Mucosa of descending colon (tissue), 3 donors: ENCODE measurements at places on chromosomes 7 and 10. TPM values are rescaled to one million over a fixed set of nuclear protein-coding genes. Genes with fewer than 3 reads are reported as not detected.

Gene SMKR1
- total RNA-seq: not detected

Gene TMEM236
- total RNA-seq: 37.8 TPM

Gene CFAP70
- total RNA-seq: 0.94 TPM

Gene EFCAB10
- total RNA-seq: not detected

Gene PDE6C
- total RNA-seq: not detected

Gene CCL26
- not detected for total RNA-seq

Gene ACSM6
- total RNA-seq: not detected

Gene DNAJC12
- 8.8 TPM for total RNA-seq

Gene HOXA7
- total RNA-seq: 27.9 TPM

Gene NEUROD6
- not detected for total RNA-seq

Gene NOS3
- 2.5 TPM for total RNA-seq

Gene STAG3
- total RNA-seq: 6.4 TPM

Gene CEP55
- total RNA-seq: 11.7 TPM

Gene PYROXD2
- 11.6 TPM for total RNA-seq

Gene DYNC1I1
- total RNA-seq: 0.41 TPM

Gene ZNF746
- 22.0 TPM for total RNA-seq

Gene PDZD7
- total RNA-seq: not detected

Gene SLC26A5
- 0.14 TPM for total RNA-seq

Gene SAMD9
- 22.6 TPM for total RNA-seq

Gene MSS51
- total RNA-seq: 1.8 TPM

Gene HOXA3
- 38.1 TPM for total RNA-seq

Gene ATG9B
- total RNA-seq: 0.09 TPM

Gene CHCHD2
- total RNA-seq: 233 TPM

Gene RINT1
- 13.6 TPM for total RNA-seq

Gene TLL2
- 0.65 TPM for total RNA-seq

Gene AASS
- 4.1 TPM for total RNA-seq

Gene PLCE1
- total RNA-seq: 36.1 TPM

Gene GPR85
- total RNA-seq: 0.12 TPM

Gene SLC29A4
- 7.4 TPM for total RNA-seq

Gene ABCF2
- total RNA-seq: 36.4 TPM

Gene LLCFC1
- total RNA-seq: not detected

Gene CTAGE4
- total RNA-seq: 9.5 TPM

Gene FAM25G
- total RNA-seq: 4.3 TPM

Gene CARD11
- 1.6 TPM for total RNA-seq

Gene TMEM176A
- 282 TPM for total RNA-seq
